ENCODE measurements at places on chromosomes 12 and 14.

GRCh38 chr14:96297000-96297399 lies 41.0 kb downstream of the BDKRB1 start:
- DNase-seq = no peak

- DNase-seq = no peak
These were observed 191.4 kb downstream of the KITLG start for GRCh38 chr12:88388566-88389540.

GRCh38 chr14:25411781-25412757 lies 362.1 kb upstream of the STXBP6 start:
- DNase-seq = no peak

GRCh38 chr12:96862326-96862725 lies 44.7 kb upstream of the NEDD1 start:
- DNase-seq = no peak

DNA sequence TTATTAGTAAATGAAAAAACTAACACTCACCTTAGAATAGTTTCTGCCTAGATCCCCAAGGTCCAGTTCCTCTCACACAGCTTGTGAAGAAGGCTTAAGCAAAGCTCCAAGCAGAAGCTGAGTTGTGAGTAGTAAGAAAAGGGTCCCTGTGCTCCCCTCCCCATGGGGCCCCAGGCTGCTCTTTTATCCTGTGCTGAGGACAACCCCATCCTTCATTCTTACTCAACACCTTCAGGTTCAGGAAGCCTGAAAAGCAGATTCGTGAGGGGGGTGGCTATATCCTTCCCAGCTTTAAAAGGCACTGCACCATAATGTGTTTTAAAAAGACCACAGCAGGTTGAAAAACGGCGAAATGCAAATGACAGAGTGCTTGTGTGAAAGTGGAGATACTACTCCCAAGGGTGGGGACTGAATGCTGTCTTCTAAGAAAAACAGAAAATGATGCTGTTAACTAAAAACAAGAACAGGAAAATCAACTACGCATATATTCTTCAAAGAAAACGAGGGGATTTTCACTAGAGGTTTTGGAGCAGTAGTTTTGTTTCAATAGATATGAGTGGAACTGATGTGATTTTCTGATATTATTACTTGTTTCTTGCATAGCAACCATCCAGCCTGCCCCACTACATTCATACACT lies 182.7 kb downstream of the KTN1 start:
- no peak for DNase-seq
